ENCODE measurements at places on chromosomes 1 and 21.

DNA sequence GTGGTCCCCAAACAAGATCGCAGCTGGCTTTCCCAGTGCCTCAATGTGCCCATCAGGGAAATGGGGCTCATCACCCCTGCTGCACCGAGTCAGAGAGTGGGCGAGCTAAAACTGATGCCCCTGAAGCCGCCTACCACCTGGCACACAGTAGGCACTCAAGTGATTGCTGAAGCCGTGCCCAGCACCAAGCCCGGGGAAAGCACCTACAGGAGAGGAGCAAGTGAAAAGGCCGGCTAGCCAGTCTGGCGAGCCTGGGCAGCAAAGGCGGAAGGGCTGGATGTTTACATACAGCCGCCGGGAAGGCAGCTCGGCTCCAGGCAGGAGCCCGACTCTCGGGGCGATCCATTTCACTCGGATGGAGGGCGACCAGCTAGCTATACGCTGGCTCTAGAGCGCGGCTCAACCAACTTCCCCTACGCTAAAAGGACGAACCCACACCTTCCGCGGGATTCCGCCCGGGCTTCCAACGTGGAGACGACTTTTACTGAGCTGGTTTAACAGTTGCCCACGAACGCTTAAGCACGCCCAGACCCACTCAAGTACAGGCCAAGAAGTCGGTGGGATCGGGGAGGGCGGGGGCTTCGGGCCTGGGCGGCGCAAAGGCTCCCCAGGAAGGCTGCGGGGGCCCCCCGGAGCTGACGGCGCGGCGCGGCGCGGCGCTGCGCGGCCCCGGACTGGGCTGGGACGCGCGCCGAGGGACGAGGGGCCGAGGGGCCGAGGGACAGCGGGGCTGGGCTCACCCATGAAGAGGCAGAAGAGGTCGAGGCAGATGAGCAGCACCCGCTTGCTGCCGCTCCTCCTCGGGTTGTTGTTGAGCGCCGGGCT, 1.0 kb downstream of the PLPP3 start:
- DNase-seq = no peak

GRCh38 chr1:223811634-223812101, 34.1 kb downstream of the TP53BP2 start:
- no peak for DNase-seq

DNA sequence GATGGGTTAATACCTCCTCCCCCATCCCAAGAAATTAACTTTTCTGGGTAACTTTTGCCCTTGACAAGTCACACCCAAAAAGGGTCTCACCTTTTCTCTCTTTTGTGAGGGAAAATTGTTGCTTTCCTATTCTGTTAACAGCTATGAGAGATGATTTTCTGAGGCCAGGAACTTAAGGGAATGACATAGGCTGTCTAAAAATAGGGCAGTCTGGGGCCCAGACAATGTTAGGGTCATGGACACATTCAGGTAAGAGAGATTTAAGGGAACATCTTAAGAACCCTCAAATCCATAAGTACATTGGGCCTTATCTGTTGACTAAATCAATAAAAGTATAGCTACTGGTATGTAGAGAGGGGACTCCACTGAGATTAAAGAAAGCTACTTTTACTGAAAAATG, 8.4 kb upstream of the GSTM3 start:
- no peak for DNase-seq

DNA sequence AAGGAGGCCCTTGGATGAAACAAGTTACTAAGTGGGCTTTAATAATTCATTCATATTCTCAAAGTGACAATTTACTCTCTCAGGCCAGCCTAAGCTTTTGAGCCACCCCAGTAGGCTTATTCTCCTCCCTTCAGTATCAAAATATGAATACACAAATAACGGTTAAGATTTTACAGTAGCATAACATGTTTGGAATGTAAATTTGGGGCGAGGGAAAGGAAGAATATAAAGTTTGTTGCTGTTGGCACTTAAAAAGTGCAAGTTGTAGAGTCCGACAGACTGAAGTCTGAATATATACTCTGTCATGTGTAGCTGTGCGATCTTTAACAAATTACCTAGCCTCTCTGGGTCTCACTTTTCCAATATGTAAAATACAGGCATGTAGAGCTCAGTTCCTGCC, 22.6 kb upstream of the MYSM1 start:
- DNase-seq = no peak

GRCh38 chr1:14788080-14788479, 189.6 kb downstream of the KAZN start:
- no peak for DNase-seq

DNA sequence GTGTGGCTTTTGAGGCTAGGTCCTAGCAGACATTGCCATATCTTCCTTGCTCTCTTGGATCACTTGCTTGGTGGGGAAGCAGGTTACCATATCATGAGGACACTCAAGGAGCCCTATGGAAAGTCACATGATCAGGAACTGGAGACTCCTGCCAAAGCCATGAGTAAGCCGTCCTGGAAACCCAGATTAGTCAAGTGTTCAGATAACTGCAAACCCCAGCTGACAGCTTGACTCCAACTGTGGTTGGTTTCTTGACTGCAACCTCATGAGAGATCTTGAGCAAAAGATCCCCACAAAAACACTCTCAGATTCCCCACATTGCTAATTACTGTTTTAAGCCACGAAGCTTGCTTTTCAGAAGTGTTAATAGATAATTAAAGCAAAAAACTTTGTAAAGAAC, 58.6 kb downstream of the CACNA1E start:
- no peak for DNase-seq

DNA sequence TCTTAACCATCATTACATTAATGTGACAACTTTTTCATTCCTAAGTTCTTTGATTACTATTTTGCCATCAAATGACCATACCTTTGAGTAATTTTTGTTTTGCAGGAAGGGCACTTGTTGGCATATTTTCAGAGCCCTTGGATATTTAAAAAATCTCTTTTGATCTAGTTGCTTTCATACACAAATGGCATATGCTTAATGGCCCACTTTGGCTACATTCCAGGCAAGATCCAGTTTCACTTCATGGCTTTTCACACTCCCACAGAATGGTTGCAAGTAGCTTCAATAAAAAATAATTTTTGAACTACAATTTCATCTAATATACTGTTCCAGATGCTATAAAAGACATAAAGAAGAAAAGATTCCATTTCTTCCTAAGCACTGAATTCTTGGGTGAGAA, 18.1 kb downstream of the ADAM30 start:
- no peak for DNase-seq

DNA sequence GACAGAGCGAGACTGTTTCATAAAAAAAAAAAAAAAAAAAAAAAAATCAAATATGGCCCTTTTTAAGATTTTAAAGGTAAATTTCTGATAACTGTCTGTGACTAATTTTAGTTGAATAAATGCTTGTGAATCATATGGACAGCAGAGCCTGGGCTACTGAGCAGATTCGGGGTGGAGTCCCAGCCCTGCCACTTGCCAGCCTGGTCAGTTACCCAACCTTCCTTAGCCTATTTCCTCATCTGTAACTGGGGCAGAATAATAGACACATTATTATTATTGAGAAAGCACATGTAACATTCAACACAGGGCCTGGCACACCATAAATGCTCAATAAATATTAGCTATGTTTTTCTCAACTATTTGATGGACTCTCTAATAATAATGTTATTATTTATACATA, 11.2 kb upstream of the H3-3A start:
- no peak for DNase-seq

- no peak for DNase-seq
Observed at GRCh38 chr1:35893051-35893879, 10.3 kb downstream of the AGO1 start.

DNA sequence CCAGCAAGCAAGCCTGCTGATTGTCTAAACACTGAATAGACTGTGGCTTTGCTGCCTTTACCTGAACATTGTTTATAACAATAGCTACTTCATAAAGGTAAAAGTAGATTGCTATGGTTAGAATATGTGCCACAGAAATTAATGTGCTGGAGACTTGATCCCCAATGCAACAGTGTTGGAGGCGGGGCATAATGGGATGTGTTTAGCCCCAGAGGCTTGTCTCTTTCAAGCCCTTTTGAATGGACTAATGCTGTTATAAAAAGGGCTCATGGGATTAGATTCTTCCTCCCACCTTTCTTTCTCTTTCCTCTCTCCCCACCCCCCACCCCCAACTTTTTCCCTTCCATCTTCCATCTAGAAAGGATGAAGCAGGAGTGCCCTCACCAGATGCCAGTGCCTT, 80.2 kb upstream of the PPP2R5A start:
- no peak for DNase-seq

- no peak for DNase-seq
Observed at GRCh38 chr1:48251323-48251722, 28.8 kb downstream of the SLC5A9 start.

DNA sequence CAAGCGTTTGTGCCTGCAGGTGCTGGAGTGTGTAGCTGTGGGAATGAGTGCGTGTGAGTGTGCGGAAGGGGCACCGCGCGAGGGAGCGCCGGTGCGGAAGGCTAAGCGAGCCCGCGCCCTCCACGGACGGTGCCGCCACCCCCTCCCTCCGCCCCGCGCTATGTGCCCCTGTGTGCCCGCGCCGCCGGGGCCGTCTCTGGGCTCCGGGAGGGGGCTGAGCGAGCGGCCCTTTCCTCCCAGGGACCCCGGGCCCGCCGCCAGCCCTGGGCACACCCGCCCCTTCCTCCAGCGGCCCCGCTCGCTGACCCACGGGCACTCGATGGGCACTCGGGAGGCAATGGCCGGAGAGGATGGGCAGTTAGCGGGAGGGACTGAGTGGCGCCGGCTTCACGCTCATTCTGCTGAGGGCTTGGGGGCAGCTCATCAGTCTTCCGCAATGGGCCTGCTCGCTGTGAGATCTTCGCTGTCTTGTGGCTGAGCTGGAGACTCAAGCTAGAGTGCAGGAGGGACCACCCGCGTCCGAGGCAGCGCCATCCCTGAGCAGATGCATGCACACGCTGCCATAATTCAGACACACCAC, 8.6 kb upstream of the ADGRB2 start:
- no peak for DNase-seq

DNA sequence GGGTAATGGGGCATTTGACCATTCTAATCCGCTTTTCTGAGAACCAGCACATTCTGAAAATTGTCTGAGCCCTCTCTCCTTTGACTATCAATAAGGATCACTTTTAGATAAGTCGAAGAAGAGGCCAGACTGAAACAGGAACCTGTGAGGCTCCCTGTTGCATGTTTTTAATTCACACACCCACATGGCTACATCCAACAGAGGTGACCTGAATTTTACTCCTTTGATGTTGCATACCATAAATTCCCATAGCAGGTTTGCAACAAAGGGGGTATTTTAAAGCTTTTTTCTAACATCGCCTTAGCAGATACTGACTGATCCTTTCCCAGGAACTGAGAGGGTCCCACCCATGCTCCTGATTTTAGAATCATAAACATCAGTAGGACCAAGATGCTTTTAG, 450.8 kb downstream of the USP25 start:
- DNase-seq = no peak

GRCh38 chr21:32566741-32567389, 18.5 kb downstream of the TCP10L start:
- no peak for DNase-seq

GRCh38 chr1:46718340-46718726, 581 bp downstream of the EFCAB14 start:
- no peak for DNase-seq

GRCh38 chr1:14660801-14661200, 62.3 kb downstream of the KAZN start:
- no peak for DNase-seq

- DNase-seq = no peak
Observed at GRCh38 chr21:31445137-31445536, 101.1 kb upstream of the TIAM1 start.

DNA sequence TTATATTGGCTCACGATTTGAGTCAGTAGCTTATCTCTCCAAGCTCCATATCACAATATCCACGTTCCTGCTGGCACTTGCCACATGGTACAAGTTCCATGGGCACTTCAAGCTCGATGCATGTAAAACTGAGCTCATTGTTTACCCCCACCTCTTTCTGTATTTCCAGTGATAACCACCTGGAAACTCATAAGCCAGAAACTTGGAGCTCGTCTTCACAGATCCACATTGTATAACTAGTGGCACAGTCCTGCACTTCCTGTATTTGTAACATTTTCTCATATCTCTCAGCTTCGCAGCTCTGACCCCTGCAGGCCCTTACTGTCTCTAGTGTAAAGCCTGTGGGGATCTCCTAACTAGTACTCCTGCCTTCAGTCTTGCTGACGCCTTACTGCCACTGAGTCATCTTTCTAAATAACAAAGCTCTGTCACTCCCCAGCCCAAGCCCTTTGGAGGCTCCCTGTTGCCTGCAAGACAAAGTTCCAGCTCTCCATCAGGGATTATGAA, 6.5 kb upstream of the C2CD4D start:
- DNase-seq = no peak

DNA sequence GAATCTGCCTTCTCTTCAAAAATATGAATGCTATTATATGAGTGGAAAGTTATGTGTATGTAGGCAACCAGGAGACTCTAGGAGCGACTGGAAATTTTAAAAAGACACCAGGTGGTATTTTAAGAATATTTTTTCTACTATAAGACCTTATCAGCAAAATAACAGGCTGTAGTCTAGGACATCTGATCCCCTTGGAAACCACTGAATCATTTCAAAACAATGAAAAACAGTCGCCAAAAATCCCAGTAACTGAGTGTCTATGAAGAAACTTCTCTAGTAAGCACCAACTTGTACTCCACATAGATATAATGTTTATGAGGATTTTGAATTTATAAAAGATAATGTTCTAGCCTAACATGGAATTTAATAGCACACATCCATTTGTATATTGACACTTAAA, 358.5 kb downstream of the GPATCH2 start:
- DNase-seq = no peak

DNA sequence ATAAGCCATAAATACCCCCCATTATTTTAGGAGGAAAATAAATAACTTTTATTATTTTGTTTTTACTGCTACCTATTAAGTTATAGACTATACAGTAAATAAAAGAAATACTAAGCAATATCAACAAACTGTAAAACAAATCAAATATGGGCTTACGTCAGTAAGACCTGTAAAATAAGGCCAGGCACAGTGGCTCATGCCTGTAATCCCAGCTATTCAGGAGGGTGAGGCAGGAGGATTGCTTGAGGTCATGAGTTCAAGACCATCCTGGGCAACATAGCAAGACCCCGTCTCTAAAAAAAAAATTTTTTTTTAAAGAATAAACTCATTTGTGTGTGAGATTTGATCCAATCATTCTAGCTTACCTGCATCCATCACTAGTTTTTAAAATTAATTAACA, 17.8 kb downstream of the EGLN1 start:
- DNase-seq = no peak

- DNase-seq = no peak
Observed at GRCh38 chr21:44730028-44730395, 18.6 kb upstream of the TSPEAR start.

DNA sequence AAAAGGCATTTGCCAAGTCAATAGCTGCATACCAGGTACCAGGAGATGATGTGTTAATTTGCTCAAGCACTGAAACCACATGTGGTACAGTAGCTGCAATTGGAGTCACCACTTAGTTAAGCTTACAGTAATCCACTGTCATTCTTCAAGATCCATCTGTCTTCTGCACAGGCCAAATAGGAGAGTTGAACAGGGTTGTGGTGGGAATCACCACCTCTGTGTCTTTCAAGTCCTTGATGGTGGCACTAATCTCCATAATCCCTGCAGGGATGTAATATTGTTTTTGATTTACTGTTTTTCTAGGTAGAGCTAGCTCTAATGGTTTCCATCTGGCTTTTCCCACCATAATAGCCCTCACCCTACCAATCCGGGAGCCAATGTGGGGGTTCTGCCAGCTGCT, 91.9 kb downstream of the FCRL5 start:
- DNase-seq = no peak

- no peak for DNase-seq
Observed at GRCh38 chr1:212622467-212622866, 13.9 kb downstream of the ATF3 start.
